ENCODE measurements at places on chromosomes 6 and 20. TPM values are rescaled to one million over a fixed set of nuclear protein-coding genes. Genes with fewer than 3 reads are reported as not detected.

HLA-DMB gene
- 4.2 TPM for total RNA-seq

TCP11 gene
- not detected for total RNA-seq

EYS gene
- total RNA-seq: 0.06 TPM

THBS2 gene
- total RNA-seq: 2.5 TPM

DPM1 gene
- 72.8 TPM for total RNA-seq

ZC2HC1B gene
- not detected for total RNA-seq

FAM209B gene
- total RNA-seq: not detected

KIAA0408 gene
- 2.0 TPM for total RNA-seq

PI16 gene
- not detected for total RNA-seq

SLC26A8 gene
- total RNA-seq: 1.4 TPM

CLDN20 gene
- not detected for total RNA-seq

GLO1 gene
- total RNA-seq: 237 TPM

METTL24 gene
- 0.69 TPM for total RNA-seq

RSPH4A gene
- total RNA-seq: not detected

SRSF12 gene
- total RNA-seq: 6.2 TPM

ZSCAN23 gene
- 0.87 TPM for total RNA-seq

All from epithelial cell of proximal tubule (primary cell).